ENCODE measurements at places on chromosomes 11 and 22. TPM values are rescaled to one million over a fixed set of nuclear protein-coding genes. Genes with fewer than 3 reads are reported as not detected.

GRCh38 chr22:37929390-37929789 is 23.3 kb downstream of the MICALL1 start:
- no peak for DNase-seq

DNA sequence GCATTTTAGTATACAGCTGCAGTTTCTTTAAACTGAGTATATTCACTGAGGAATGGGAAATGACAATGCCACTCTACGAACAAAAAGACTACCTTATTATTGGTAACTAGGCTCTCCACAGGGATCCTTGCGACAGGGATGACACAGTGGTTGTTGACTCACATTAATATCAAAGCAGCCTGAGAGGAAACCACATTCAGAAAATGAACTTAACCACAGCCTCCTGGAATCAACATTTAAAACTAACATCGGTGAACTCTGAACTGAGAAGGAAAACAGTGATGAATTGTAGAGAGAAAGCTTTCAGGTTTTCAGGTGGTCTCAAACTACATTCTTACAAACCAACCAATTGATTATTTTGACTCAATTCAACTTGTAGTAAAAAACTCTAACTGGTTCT is 90.3 kb upstream of the MTMR2 start:
- no peak for DNase-seq

DNA sequence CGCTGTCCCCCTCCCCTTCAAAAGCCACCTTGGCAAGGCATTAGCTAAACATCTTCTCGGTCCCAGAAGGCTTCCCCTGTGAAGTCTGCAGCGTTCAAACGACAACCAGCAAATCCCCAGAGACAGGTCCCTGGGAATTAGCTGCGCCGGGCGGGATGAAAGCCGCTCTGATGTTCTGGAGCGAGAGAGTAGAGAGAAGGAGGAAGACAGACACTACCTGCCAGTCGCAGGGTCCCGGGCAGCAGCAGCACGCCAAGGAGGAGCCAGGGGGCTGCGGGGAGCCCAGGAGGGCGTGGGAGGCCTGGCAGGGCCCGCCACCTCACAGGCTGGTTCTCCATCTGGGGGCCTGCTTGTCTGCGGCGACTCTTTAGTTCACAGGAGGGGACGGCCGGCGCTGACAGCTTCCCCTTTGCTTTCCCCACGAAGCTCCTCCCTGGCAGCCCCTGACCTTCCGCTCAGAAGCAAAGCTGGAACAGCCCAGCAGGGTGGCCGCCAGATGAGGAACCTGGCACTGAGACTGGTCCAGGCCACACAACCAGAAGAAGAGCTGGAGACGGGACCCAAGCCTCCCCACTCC is at the start of gene NFAM1:
Gene NFAM1 (minus strand): TSS at position 384 of the 577 bp plus-strand sequence. CDS start 46 bp downstream, at position 338.
- DNase-seq: peak; percentile 85

- DNase-seq: no peak
These were observed 108.5 kb upstream of the BID start for GRCh38 chr22:17882727-17883126.

GRCh38 chr11:7749456-7749855 is 43.2 kb upstream of the OVCH2 start:
- no peak for DNase-seq

FBXO3 gene
- total RNA-seq: 47.3 TPM

P2RX3 gene
- total RNA-seq: 1.1 TPM

DNA sequence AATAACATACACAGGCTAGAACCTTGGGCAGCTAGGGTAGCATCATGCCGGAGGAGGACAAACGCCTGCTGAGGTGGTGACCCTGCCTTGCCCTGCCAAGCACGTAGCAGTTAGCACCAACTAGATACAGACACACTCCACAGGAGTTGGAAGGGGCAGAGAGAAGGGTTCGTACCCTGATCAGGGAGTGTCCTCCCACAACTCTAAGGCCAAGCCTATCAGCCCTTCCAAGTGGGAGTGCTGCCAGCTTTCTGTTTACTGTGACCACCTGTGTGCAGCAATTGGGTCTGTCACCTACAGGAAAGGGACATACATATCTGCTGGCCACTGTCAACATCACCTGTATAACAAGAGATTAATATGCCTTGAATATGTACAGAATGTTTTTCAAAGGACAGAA is 1.9 kb upstream of the THAP7 start:
- DNase-seq: no peak

DNA sequence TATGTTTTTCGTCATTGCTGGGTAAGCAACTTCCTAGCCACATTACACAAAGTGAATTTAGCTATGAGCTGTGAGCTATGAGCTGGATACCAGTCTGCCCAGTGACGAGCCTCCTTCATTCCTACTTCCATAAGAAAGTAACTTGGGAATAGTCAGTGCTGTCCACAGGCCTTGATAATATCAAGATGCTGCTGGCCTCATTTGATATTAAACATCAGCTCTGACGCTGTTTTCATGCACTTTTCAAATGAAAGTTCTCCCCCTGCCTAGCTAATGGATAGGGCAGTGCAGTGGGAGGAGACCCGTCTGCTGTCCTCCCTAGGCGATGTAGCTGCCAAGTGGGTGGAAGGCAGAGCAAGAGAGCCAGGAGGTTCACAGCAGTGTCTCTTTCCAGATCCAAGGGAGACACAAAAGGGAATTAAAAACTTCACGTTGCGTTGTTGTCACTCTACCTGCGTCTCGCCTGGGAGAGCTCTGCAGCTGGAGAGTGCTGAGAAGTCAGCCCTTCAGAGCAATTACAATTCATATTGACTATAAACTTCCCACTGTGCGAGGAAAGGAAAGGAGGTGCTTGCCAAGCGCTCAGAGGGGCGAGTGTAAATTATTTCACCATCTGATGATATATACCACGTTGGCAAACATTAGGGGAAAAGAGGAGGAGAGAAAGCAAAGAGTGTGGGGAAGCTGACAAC is 861.4 kb downstream of the NTM start:
- DNase-seq: no peak
